ENCODE measurements at places on chromosomes 6 and 20. TPM values are rescaled to one million over a fixed set of nuclear protein-coding genes. Genes with fewer than 3 reads are reported as not detected.

ZNF391 gene
- 0.81 TPM for total RNA-seq

L3MBTL3 gene
- 3.7 TPM for total RNA-seq

ZSCAN9 gene
- 8.1 TPM for total RNA-seq

SLC17A4 gene
- total RNA-seq: not detected

GSTA1 gene
- total RNA-seq: not detected

BCAS4 gene
- 24.2 TPM for total RNA-seq

CRIP3 gene
- not detected for total RNA-seq

BCAS1 gene
- 0.13 TPM for total RNA-seq

SLC32A1 gene
- not detected for total RNA-seq

SNAI1 gene
- 4.2 TPM for total RNA-seq

EYA2 gene
- not detected for total RNA-seq

NKX2-2 gene
- not detected for total RNA-seq

MUCL3 gene
- total RNA-seq: not detected

SLC22A16 gene
- total RNA-seq: not detected

FAM83C gene
- total RNA-seq: not detected

ABHD16B gene
- not detected for total RNA-seq

SLC22A2 gene
- 0.38 TPM for total RNA-seq

DYNLT1 gene
- 99.3 TPM for total RNA-seq

RAET1G gene
- 0.25 TPM for total RNA-seq

KIF13A gene
- total RNA-seq: 13.5 TPM

PTCRA gene
- total RNA-seq: not detected

ANGPT4 gene
- total RNA-seq: not detected

OR12D3 gene
- not detected for total RNA-seq

HTR1E gene
- total RNA-seq: not detected

PRSS16 gene
- 2.0 TPM for total RNA-seq

ARFGAP1 gene
- 106 TPM for total RNA-seq

HLA-DRB5 gene
- not detected for total RNA-seq

RBL1 gene
- 9.3 TPM for total RNA-seq

CCDC28A gene
- 11.5 TPM for total RNA-seq

CALHM5 gene
- 0.49 TPM for total RNA-seq

FRK gene
- 1.6 TPM for total RNA-seq

SYNE1 gene
- total RNA-seq: 26.6 TPM

SHLD1 gene
- total RNA-seq: 0.65 TPM

TNF gene
- 5.7 TPM for total RNA-seq

ETV7 gene
- total RNA-seq: 0.33 TPM

SUMO4 gene
- not detected for total RNA-seq

CCDC170 gene
- 0.33 TPM for total RNA-seq

TTBK1 gene
- total RNA-seq: 0.13 TPM

GPSM3 gene
- total RNA-seq: 7.8 TPM

SLC24A3 gene
- total RNA-seq: 0.76 TPM

LAMA5 gene
- total RNA-seq: 226 TPM

SIRPD gene
- not detected for total RNA-seq

Measured in mesangial cell (primary cell).